ENCODE measurements at places on chromosomes 1 and 21. TPM values are rescaled to one million over a fixed set of nuclear protein-coding genes. Genes with fewer than 3 reads are reported as not detected.

- no peak for DNase-seq
Observed at GRCh38 chr1:30771005-30771404, 13.4 kb upstream of the LAPTM5 start.

- no peak for DNase-seq
Observed at GRCh38 chr1:221834698-221835513, 93.0 kb upstream of the DUSP10 start.

DNA sequence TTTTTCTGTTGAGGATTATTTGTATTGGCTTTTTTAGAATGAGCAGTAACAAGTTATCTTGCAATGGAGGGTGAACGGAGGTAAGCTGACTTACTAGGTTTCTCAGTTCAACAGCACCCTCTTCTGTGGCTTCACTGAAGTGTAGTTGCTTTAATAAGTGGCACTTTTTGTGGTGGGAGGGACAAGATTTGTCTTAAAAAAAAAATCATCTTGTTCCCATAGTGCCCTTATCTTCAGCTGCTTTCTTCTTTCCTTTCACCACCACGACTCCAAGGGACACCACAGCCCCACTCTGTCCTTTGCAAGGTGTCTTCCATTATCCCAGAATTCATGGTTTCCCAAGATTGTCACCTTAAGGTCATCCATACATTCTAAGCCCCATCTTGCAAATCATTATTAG lies 92.9 kb downstream of the PIGK start:
- peak; percentile 46 for DNase-seq

Gene SELE
- 0.49 TPM for polyA plus RNA-seq

Data from left renal pelvis (tissue), 4 donors.